ENCODE measurements at places on chromosomes 11 and 22.

DNA sequence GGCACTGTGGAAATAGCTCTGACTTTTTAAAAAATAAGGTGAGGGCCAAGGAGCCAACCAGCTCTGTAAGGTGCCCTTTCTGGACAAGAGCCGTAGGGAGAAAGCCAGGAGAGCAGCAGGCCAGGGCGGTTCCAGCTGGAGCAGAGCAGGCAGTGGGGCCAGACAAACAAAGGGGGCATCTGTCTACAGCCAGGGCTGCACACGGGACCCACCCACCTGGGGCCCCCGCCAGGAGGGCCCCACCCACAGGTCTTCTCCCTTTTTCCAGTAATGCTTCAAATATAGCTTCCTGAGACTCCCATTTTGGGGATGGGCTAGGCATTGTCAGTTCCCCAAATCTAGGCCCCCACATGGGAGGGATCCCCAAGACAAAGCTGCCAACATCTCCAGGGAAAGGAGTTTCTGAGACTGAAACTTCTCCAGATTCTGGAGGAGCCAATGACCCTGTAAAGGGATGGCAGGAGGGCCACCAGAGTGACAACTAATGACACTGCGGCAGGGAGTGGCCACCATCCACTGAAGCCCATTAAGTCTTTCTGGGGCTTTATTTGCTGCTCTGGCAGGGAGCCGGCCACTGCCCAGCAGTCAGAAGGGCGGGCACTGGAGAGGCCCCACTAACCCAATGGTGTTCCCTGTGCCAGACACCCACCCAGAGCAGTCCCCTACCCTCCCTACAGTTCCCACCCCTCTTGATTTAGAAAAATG lies 1.9 kb downstream of the ZFTA start:
- DNase-seq = no peak

GRCh38 chr11:103070142-103070541 lies 21.8 kb downstream of the DCUN1D5 start:
- DNase-seq = no peak

- DNase-seq = no peak
These were observed 20.0 kb upstream of the TUB start for GRCh38 chr11:8060801-8061554.

GRCh38 chr11:78193806-78194205 lies 5.1 kb downstream of the USP35 start:
- no peak for DNase-seq

DNA sequence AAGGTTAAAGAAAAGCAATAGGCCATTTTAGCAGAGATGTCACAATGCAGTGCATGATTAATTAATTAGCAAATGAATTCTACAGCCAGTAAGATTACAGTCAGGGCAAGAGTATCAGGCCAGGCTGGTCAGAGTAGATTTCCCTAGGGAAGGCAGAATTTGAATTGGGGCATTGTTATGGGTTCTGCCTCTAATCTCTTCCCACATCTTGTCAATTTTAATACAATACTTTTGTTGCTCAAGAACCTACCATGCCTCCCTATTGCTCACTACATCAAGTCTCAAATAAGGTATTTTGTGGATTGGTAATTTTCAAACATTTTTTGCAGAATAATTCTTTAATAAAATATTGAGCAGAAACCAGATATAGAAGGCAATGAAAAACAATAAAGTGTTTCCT lies 103.7 kb downstream of the CCDC81 start:
- no peak for DNase-seq

DNA sequence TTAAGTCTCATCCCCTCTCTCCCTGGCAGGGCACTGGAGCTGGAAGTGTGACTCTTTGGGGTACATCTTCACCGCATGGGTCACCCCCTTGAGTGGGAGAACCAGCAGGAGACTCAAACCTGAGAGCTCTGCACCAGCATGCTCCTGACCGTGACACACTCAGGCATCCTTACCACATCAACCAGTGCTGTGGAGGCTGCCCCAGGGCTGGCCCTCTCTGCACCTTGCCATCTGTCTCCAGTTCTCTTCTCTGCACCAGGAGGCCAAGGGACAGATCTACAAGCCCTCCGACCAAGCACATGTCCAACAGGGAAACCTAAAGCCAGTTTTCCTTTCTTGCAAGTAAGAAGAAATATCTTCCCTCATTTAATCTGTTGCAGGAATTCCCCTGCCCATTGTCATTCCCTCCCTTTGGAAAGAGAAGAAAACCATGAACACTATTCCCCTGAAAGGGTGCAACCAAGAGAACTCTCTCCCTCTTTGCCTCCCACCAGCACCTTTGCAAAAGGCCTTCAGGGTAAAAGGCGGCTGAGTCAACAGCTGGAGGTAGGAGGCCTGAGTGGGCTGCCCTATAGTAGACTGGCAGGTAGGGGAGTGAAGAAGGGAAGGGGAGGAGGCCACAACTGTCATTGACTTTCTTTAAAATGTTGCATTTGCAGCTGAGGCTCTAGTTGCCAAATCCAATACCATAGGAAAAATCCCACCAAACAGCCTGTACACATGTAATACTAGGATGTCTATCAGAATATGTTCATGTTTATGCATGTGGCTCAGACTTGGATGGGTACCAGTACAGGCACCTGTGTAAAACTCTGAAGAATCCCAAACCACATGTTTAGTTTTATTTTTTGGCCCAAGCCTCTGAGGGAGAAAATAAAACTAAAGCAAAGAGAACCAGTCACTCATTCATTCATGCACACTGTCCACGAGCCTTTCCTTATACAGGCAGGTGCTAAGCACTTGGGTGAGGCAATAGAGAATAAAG lies 117.0 kb downstream of the WT1 start:
- no peak for DNase-seq

DNA sequence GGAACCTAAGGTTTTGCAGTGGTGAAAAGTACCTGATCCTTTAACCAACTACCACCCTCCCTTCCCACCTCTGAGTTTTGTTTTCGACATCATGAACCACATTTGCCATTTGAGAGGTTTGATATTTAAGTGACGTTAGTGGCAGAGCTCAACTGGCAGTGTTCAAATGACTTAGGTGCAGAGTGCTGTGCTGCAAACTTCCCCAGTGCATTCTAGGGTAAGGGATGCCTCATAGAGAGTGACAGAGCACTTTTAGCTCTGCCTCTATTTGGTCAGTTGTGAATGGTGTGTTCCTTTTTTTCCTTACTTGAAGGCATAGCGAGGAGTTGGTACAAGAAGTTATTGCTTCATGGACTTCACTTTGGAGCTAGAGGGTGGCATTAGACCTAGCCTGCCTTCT lies 9.4 kb downstream of the BMAL1 start:
- DNase-seq = no peak

Data from cortex of kidney (tissue), 1 donor.